Sigmoid colon (tissue), 7 donors: ENCODE measurements at places on chromosomes 12 and 14. TPM values are rescaled to one million over a fixed set of nuclear protein-coding genes. Genes with fewer than 3 reads are reported as not detected.

DNA sequence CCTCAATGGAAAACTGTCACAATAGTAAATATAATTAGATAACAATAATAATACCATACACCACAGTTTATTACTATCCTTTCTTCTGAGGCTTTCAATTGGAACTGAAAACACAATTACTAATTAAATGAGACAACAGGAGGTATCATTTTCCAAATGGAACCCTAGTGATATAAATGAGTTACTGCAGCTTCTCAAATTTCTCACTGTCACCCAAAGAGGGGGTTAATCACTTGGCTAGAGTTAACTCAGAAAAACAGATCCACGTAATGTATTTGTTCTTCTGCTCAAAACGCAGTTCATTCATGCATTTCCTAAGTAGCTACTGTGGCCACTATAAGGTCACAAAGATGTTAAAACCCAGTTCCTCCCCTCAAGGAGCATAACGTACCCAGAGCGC is 120.9 kb upstream of the FOXN3 start:
- H3K27me3 ChIP-seq = no peaks in the 10 kb centered on the region
- H3K4me1 ChIP-seq = no peaks in the 10 kb centered on the region
- H3K27ac ChIP-seq = no peak overlapping the region
- no peaks in the 10 kb centered on the region for H3K36me3 ChIP-seq
- no peak overlapping the region for H3K4me3 ChIP-seq
- no peak for DNase-seq

KLRD1 gene
- 1.5 TPM for total RNA-seq

DNA sequence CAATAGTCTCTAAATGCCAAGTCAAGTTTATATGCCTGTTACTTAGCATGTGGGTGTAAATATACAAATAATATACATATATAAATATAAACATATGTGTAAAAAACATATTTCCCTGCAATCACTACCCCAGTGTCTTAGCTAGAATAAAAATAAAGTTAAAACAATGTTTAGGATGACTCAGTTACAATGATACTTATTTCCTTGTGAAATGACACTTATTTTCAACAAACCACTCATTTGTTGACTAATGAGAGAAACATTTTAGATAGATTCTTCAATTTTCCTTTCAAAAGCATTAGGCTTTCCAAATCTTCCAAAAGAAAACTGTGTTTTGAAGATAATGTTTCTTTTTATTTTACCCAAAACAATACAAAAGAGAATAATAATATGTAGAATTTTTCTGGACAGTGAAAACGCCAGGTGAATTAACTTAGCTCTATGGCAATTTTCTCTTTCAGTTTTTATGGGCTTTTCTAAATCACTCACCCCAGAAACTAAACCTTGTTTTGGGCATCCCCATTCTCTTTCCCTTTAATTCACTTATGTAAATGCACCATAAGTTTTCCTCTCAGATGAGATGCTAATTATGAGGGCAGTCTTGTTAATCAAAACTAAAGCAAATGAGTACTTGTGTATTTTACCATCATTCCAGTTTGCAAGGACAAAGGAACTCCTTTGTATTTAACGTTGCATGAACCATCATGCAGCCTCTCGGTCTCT is 465.9 kb downstream of the BCAT1 start:
- H3K4me1 ChIP-seq = no peaks in the 10 kb centered on the region
- H3K36me3 ChIP-seq = no peaks in the 10 kb centered on the region
- H3K27ac ChIP-seq = no peak overlapping the region
- H3K27me3 ChIP-seq = no peaks in the 10 kb centered on the region
- no peak for DNase-seq
- no peak overlapping the region for H3K4me3 ChIP-seq

AMN gene
- not detected for total RNA-seq

PLBD2 gene
- total RNA-seq = 16.8 TPM

DNA sequence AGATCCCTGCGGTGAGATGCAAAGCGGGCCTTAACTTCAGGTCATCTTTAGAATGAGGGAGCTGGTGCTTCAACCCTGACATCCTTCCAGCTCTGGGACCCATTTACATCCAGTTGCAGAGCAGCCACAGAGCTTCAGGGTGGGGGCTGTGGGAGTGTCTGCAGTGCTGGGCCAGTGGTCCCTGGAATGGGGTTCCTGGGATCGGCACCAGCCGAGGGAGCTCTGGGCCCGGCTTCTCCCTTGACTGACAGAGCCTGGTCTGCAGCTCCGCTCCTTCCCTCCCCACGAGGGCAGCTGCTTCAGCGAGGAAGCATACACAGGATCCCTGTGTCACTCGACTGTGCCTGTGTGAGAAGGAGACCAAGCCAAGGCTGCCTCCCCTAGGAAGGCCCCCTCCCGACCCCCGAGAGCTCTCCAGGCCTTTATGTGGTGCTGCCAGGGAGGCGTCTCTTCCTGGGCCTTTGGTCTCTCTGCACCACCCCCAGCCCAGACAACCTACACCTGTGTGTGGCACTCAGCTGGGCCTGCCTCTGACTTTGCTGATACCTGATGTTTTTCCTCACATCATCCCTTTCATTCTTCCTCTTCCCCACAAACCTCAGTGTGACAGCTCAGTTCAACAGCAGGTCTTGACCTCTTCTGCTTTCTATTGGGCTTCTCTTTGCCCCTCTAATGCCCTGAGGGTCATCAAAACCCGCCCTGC is 48.1 kb upstream of the RIN3 start:
- peaks cover 4% of the 10 kb centered on the region for H3K4me1 ChIP-seq
- H3K36me3 ChIP-seq = no peaks in the 10 kb centered on the region
- DNase-seq = peak; percentile 57
- no peak overlapping the region for H3K4me3 ChIP-seq
- no peaks in the 10 kb centered on the region for H3K27me3 ChIP-seq
- H3K27ac ChIP-seq = no peak overlapping the region

MAP3K9 gene
- total RNA-seq = 0.55 TPM

- H3K36me3 ChIP-seq = no peaks in the 10 kb centered on the region
- peak overlapping the region; percentile 22 for H3K4me3 ChIP-seq
- H3K4me1 ChIP-seq = peaks cover 47% of the 10 kb centered on the region
- H3K27me3 ChIP-seq = no peaks in the 10 kb centered on the region
- H3K27ac ChIP-seq = peak overlapping the region; percentile 58
Observed at GRCh38 chr14:50961605-50962221, 17.4 kb upstream of the PYGL start.

- H3K27me3 ChIP-seq = no peaks in the 10 kb centered on the region
- H3K4me3 ChIP-seq = no peak overlapping the region
- H3K4me1 ChIP-seq = peaks cover 10% of the 10 kb centered on the region
- peaks cover 20% of the 10 kb centered on the region for H3K36me3 ChIP-seq
- no peak overlapping the region for H3K27ac ChIP-seq
Observed at GRCh38 chr14:94045101-94045500, 19.0 kb downstream of the OTUB2 start.

DNA sequence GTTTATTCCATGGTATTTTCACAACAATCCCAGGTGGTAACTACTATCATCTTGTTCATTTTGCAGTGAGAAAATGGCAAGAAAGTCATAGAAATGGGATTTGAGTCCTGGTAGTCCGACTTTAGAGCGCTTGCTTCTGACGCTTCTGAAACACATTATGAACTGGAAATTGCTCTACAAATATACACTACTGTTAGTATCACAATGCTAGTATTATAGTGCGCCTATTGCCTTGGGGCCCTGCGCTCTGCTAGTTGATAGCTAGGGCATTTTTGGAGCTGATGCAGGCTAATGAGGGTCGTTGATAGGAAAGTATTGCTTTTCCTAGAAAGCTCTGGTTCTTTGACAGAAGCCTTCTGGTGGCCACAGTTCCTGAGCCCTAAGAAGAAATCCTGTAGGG is 61.0 kb downstream of the ETV6 start:
- H3K4me3 ChIP-seq = no peak overlapping the region
- H3K27ac ChIP-seq = peak overlapping the region; percentile 10
- H3K27me3 ChIP-seq = no peaks in the 10 kb centered on the region
- no peak for DNase-seq

CLEC4C gene
- total RNA-seq = not detected

KRT6C gene
- not detected for total RNA-seq

DNA sequence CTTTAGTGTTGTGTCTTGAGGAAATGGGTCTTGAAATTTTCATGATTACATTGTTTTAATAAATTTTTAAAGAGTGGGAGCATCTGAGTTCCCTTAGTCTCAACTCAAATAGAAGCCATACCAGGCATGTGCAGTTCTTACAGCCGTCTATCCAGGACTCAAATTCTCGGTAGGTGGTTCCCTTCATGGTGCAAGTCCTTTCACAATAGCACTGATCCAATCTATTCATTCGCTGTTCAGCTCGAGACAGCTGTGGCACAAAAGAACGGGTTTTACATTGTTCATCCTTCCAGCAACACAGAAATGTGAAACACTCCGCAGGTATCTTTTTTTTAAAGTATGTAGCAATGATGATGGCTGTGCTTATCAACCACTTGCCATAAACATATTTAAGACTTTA is 100.2 kb downstream of the NELL2 start:
- no peak for DNase-seq
- no peaks in the 10 kb centered on the region for H3K27me3 ChIP-seq
- no peak overlapping the region for H3K27ac ChIP-seq
